Activated naive CD8-positive, alpha-beta T cell treated with anti-CD3 and anti-CD28 coated beads, Interleukin-2, amount 10 ng/mL, durations not matched to agents 7 days and 5 days (primary cell): ENCODE measurements at places on chromosomes 3 and 15. TPM values are rescaled to one million over a fixed set of nuclear protein-coding genes. Genes with fewer than 3 reads are reported as not detected.

ZNF770 gene
- 43.3 TPM for total RNA-seq

GOLGA6L4 gene
- total RNA-seq = 4.6 TPM

CCDC39 gene
- not detected for total RNA-seq

BFSP2 gene
- total RNA-seq = not detected

DNA sequence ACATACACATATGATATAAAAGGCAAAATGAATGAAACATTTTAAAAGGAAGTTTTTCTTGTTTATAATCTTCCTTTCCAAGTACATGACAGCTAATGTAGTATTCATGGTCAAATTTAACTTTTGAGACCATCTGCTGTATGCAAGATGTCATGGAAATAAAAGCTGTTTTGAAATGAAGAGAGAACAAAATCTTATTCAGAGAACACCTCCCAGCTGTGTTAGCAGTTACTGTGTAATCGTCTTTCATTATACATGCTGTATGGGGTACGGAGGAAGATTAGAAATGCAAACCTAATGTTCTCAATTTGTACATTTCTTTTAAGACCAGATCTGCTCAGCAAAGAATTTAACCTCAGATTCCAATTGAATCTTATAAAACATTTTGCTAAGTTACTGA, 1182.3 kb downstream of the OTOL1 start:
- H3K27me3 ChIP-seq = no peaks in the 10 kb centered on the region
- H3K4me1 ChIP-seq = no peaks in the 10 kb centered on the region
- no peak overlapping the region for H3K27ac ChIP-seq
- DNase-seq = no peak
- no peak overlapping the region for H3K4me3 ChIP-seq

- no peaks in the 10 kb centered on the region for H3K27me3 ChIP-seq
- H3K27ac ChIP-seq = peak overlapping the region; percentile 96
- peaks cover 23% of the 10 kb centered on the region for H3K36me3 ChIP-seq
- no peak for DNase-seq
These were observed 700 bp upstream of the EDEM1 start for GRCh38 chr3:5186858-5187155.

- H3K4me1 ChIP-seq = no peaks in the 10 kb centered on the region
- no peak for DNase-seq
- H3K4me3 ChIP-seq = no peak overlapping the region
- H3K27me3 ChIP-seq = no peaks in the 10 kb centered on the region
- no peak overlapping the region for H3K27ac ChIP-seq
- no peaks in the 10 kb centered on the region for H3K36me3 ChIP-seq
These were observed 526.8 kb upstream of the CCDC54 start for GRCh38 chr3:106850437-106850836.

DNA sequence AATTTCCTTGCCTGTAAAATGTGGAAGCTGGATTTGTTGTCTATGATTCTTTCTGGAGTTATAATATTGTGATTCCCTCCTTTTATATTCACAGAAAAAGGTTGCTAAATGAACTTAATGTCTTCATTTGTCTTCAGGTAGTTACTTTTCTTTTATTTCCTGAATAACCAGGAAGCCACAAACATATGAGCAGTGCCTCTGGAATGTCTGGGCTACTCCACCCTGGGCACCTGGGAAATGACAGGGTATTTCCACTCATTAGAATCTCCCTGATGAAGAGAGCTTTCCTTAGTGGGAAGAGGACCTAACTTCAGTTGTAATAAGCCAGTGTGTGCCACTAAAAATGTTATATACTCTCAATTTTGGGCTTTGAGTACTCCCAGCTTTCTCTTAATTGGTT, 3.8 kb upstream of the SLMAP start:
- peaks cover 16% of the 10 kb centered on the region for H3K27me3 ChIP-seq
- DNase-seq = no peak
- H3K36me3 ChIP-seq = peaks cover 5% of the 10 kb centered on the region
- H3K4me3 ChIP-seq = no peak overlapping the region
- H3K4me1 ChIP-seq = peaks cover 10% of the 10 kb centered on the region
- H3K27ac ChIP-seq = no peak overlapping the region

- no peak overlapping the region for H3K4me3 ChIP-seq
- H3K36me3 ChIP-seq = peaks cover 24% of the 10 kb centered on the region
- peaks cover 20% of the 10 kb centered on the region for H3K4me1 ChIP-seq
- H3K27me3 ChIP-seq = no peaks in the 10 kb centered on the region
- peak; percentile 72 for DNase-seq
These were observed 16.4 kb downstream of the CLK3 start for GRCh38 chr15:74631935-74632560.

GRCh38 chr3:136728918-136729317, 23.3 kb downstream of the STAG1 start:
- DNase-seq = no peak
- no peak overlapping the region for H3K27ac ChIP-seq
- no peaks in the 10 kb centered on the region for H3K27me3 ChIP-seq
- H3K4me1 ChIP-seq = peaks cover 28% of the 10 kb centered on the region
